ENCODE measurements at places on chromosomes 7 and 10.

DNA sequence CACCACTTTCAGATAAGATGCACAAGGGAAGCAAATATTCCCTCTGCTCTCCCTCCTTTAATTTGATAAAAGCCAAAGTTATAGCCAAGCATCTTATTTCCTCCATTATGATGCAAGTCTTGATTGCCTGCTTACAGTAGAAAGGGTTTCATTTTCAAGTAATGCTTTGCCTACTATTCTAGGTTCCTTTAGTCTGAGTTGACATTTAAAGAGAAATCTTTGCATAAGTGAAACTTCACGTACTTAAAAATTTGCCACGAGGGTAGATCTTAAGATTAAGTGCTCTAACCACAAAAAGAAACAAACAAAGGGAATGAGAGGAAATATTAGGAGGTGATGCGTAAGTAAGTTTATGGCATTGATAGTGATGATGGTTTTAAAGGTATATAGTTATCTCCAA lies 78.1 kb upstream of the VWDE start:
- DNase-seq = no peak

DNA sequence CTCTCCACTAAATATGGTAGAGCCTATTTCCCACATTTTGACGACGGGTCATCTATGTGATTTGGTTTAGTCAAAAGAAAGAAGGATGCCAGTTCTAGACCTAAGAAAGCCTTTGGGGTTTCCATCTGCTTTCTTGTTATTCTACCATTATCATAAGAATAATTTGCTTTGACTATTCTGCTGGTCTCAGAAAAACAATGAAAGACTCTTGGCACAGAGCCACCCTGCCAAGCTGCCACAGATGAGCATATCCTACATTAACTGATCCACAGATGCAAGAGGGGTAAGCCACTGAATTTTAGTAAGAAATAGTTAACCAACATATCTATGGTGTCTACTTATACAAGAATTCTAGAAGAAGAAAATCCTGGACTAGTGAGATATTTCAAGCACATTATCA lies 158.6 kb upstream of the MAGI2 start:
- no peak for DNase-seq

- no peak for DNase-seq
Measured at GRCh38 chr7:71019706-71020105, 112.2 kb upstream of the GALNT17 start.

- peak; percentile 14 for DNase-seq
Measured at GRCh38 chr10:13724484-13724883, 137.7 kb downstream of the PRPF18 start.

DNA sequence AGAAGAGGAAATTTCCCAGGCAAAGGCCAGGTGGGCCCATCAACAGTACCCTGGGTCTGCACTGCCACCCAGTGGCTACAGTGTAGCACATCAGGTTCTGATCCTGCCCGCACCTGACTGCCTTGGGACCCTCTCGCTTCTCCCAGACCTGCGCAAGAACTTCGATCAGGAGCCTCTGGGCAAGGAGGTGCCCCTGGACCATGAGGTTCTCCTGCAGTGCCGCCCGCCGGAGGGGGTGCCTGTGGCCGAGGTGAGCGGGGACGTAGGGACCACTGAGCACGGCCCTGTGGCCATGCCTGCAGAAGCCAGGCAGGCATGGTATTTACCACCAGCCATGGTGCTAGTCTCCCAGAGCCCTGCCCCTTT lies 33.9 kb upstream of the SLC29A3 start:
- DNase-seq = no peak

GRCh38 chr10:1451941-1452340 lies 285.4 kb downstream of the ADARB2 start:
- no peak for DNase-seq
